Psoas muscle (tissue), 8 donors: ENCODE measurements at places on chromosomes 12 and 14. TPM values are rescaled to one million over a fixed set of nuclear protein-coding genes. Genes with fewer than 3 reads are reported as not detected.

Gene ANAPC7
- total RNA-seq: 31.9 TPM

Gene TAS2R30
- total RNA-seq: 0.73 TPM

Gene AP4S1
- 13.9 TPM for total RNA-seq

DNA sequence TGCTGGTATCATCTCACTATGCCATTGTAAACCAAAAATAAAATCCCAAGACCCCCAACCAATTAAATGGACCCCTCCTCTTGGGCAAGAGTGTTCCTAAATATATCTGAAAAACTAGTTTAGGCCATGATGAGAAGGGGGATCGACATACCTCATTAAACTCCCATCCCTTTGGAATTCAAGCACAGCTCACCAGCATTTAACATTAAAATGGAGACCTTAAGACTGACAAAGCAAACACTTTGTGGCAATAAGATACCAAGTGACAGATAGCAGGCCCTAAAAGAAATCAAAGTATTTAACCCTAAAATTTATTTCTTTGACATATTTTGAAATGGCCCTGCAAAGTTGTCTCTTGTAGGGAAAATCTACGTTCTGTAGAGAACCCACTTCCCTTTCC lies 387.9 kb downstream of the KCNH5 start:
- no peak overlapping the region for H3K4me3 ChIP-seq
- H3K27ac ChIP-seq: no peak overlapping the region
- H3K27me3 ChIP-seq: no peaks in the 10 kb centered on the region

- no peak overlapping the region for H3K27ac ChIP-seq
- no peak overlapping the region for H3K4me3 ChIP-seq
- no peaks in the 10 kb centered on the region for H3K27me3 ChIP-seq
- no peaks in the 10 kb centered on the region for H3K4me1 ChIP-seq
Observed at GRCh38 chr14:42428996-42429395, 822.3 kb downstream of the LRFN5 start.
